ENCODE measurements at places on chromosomes 11 and 22. TPM values are rescaled to one million over a fixed set of nuclear protein-coding genes. Genes with fewer than 3 reads are reported as not detected.

DNA sequence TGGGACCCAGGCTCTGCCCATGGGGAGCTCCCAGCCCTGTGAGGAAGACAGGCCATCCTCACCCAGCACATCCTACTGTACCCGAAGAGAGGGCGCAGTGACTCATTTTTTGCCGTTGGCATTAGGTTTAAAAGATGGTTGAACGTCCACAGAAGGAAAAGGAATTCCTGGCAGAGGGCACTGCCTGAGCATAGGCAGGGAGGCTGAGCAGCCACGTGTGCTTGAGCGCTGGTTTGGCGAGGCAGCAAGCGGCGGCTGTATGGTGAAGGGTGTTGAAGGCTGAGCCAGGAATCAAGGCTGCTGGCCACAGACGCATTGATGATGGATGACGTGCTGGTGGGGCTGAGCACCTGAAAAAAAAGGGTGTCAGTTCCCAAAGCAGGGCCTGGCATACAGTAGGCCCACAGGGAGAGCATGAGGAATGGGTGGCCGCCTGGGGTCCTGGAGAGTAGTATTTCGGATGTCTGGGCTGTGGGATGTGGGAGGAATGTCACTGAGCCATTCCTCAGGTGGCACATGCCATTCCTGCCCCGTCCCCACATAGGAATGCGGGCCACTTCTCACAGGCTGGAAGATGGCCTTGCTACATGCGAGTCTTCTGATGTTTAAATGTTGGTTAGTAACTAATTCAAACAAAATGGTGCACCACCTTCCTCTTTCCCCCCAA, 112.5 kb downstream of the KIAA1671 start:
- no peaks in the 10 kb centered on the region for H3K36me3 ChIP-seq
- no peak overlapping the region for H3K27ac ChIP-seq
- no peaks in the 10 kb centered on the region for H3K4me1 ChIP-seq

DNA sequence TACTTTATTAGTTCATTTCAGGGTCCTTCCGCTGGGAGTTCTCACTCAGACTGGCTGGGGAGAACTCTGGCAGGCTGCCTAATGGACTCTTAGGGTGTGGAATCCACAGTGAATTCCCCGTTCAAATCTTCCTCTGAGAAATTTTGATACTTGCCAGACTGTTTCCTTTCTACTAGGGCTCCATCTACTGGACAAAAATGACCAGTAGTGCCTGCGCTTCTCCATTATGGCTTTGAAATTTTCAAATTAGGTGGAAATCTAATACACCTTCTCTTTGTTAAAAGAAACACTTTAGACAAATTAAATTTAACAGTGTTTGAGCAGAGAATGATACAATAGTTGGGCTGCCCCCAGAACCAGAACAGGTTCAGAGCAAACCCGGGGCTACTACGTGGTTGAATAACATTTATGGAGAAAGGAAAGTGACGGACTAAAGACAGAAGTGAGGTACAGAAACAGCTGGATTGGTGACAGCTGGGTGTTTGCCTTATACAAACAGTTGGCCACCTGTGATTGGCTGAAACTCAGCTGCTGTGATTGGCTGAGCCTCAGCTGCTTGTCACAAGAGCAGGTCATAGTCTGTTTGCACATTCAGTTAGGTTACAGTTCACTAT, 52.9 kb upstream of the FDX1 start:
- H3K4me3 ChIP-seq = no peak overlapping the region
- no peaks in the 10 kb centered on the region for H3K36me3 ChIP-seq
- peak; percentile 68 for DNase-seq

GRCh38 chr11:68413591-68413999, 47.0 kb upstream of the PPP6R3 start:
- H3K27me3 ChIP-seq = no peaks in the 10 kb centered on the region
- no peak for DNase-seq
- no peak overlapping the region for H3K4me3 ChIP-seq

DNA sequence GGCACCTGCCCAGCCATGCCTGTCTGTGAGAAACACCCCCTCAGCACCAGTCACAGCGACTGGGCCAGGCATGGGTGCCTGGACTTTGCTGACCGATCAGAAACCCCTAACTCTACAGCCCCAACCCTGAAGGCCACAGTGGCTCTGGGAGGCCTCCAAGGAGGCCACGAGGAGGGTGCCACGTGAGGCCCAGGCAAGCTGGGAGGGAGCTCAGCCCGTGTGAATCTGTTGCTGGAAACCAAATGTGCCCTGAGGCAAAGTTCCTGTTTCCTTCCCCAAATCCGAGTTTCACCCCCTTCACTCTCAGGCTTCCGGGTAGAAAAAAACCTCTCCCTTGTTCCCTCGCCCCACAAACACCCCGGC, 1.3 kb downstream of the UNC93B1 start:
- H3K4me1 ChIP-seq = peaks cover 13% of the 10 kb centered on the region
- DNase-seq = no peak
- H3K4me3 ChIP-seq = no peak overlapping the region
- H3K27me3 ChIP-seq = no peaks in the 10 kb centered on the region
- no peaks in the 10 kb centered on the region for H3K36me3 ChIP-seq

Gene CD59
- 150 TPM for total RNA-seq

- H3K27ac ChIP-seq = no peak overlapping the region
- no peak for DNase-seq
Observed at GRCh38 chr11:76156971-76157427, 49.3 kb downstream of the WNT11 start.

DNA sequence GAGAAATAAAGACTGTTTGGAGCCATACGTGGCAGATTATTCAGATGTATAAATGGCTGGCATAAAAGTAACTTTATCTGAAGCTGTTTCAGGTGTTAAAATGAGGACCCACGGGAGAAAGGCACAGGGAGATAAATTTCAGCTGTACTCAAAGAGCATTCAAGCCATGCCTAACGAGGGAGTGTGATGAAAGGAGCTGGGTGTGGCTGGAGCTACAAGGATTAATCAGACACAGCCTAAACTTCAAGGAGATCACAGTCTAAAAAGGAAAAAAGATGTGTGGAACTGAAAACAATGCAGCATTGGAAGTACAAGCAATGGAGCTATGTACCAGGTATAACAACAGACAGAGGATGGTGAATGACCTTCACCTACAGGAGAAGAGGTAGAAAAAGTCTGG, 120.8 kb upstream of the APOA1 start:
- peaks cover 9% of the 10 kb centered on the region for H3K4me1 ChIP-seq
- no peak overlapping the region for H3K27ac ChIP-seq
- no peak for DNase-seq
- H3K36me3 ChIP-seq = no peaks in the 10 kb centered on the region

DNA sequence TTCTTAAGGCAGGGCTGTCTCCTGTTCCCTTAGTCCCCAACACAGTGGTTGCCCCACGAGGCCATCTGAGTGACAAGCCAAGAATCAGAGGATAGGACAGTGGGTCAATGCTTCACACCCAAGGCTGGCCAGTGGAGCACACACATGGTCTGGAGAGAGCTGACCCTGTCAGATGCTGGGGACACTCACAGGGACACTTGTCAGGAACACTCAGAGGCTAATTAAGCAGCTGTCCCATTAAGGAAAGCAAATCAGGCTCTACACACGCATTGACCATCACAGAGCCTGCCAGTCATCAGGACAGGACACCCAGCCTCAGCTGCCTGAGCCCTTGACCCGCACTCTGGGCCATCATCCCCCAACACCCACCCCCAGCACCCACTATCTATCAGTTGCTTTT, 18.2 kb downstream of the GDPD5 start:
- H3K36me3 ChIP-seq = no peaks in the 10 kb centered on the region
- no peak for DNase-seq
- peaks cover 5% of the 10 kb centered on the region for H3K4me1 ChIP-seq

DNA sequence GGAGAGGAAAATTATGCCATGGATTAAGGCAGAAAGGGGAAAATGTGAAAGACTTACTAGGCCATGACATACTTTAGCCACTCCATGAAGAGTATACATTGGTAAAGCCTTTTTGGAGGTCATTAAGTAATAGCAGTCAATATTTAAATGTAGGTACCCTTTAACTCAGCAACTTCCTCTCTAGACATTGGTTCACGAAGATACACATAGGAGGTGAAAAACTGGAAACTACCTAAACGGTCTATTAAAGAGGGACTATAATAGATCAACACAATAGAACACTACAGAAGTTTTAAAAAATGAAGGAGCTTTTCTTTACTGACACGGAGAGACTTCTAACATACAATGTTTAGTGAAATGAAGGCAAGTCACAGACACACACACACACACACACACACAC, 68.2 kb upstream of the BMAL1 start:
- no peak overlapping the region for H3K27ac ChIP-seq
- H3K4me3 ChIP-seq = no peak overlapping the region
- H3K36me3 ChIP-seq = no peaks in the 10 kb centered on the region
- no peaks in the 10 kb centered on the region for H3K27me3 ChIP-seq

Gene OR5L1
- not detected for total RNA-seq

- H3K27me3 ChIP-seq = no peaks in the 10 kb centered on the region
- no peaks in the 10 kb centered on the region for H3K36me3 ChIP-seq
- H3K4me3 ChIP-seq = no peak overlapping the region
- no peak overlapping the region for H3K27ac ChIP-seq
Observed at GRCh38 chr11:100832829-100833228, 145.7 kb downstream of the ARHGAP42 start.

Gene SHANK3
- total RNA-seq = 10.0 TPM

Data from transverse colon (tissue), 4 donors.